ELF-1 (cell line): ENCODE measurements at places on chromosomes 6 and 20.

DNA sequence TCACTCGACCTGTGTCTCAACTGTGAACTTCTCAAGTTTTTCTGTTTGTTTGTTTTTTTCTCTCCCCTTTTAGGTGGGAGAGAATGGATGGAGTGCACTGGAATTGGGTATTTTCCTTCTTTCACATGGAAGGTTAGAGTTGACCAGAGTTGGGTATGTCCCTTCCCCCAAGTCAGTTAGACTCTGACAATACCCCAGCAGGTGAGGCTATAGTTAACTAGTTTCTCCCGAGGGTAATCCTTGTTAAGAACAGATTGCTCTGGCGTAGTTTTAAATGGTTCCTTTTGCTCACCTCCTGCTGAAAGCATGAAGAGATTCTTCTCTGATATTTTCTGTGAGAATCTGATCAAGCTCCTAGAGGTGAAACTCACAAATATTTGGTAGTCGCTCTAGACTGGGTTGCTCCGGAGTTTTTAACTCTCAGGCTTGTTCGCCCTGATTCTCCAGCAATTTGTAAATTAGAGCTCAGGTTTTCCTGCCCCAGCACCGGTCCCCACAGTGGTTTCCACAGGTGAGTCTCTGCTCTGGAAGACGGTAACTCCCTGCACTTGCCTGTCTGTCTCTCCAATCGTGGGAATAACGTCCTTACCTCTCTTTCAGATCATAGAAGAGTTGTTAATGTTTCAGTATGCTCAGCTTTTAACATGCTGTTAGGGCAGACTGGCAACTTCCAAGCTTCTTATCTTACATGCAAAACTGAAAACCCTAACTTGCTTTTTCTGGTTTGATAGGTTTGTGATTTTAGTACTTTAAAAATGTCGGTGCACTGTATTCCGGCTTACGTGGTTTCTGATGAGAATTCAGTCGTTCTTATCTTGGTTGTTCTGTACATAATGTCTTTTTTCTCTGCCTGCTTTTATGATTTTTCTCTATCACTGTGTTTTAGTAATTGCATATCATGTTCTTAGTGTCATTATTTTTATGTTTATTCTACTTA lies 111.2 kb upstream of the HIVEP1 start:
- peak; percentile 19 for DNase-seq

- no peak for DNase-seq
Measured at GRCh38 chr20:10508060-10508459, 73.0 kb downstream of the SLX4IP start.

- no peak for DNase-seq
Measured at GRCh38 chr6:44190715-44191114, 26.0 kb upstream of the MYMX start.

GRCh38 chr6:10556589-10556988 lies 35.4 kb downstream of the GCNT2 start:
- no peak for DNase-seq

DNA sequence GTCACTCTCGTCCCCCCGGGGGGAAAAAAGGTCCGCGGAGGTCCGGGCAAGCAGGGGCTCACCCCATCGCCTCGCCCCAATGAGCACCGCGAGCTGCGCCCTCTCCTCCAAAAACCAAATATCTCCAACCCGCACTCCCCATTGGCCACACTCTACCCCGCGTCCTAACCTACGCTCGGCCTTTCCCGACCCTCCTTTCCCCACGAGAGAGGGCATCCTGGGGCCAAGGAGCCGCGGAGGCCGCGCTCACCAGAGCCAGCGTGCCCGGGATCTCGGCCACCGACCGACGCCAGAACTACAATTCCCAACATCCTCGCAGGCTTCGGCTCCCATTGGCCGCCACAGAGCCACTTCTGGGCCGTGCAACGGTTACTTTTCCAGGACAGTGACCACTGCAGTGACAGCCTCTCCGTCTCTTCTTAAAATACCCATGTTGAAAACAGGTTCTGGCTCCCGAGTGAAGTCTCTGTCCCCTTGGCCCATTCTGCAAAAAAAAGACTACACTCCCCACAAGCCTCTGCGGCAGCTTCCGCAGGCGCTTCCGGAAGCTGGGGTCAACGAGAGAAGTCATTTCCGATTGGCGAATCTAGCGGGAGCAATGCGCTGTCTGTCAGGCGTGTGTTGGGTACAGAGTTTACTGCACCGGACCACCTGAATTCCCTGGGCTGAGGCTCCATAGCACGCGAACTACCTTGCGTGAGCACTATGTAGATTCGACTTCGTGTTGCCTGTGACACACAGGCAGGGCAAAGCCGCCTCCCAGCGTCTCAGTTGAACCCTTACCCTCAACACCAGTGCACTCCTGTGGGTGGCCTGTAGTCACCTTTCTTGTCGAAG lies at the start of gene ZNF343:
TSS of gene ZNF343 (minus strand) at position 285 of the 837 bp plus-strand sequence. CDS start 15,020 bp downstream, outside the sequence.
- DNase-seq, result peak; percentile 91
